Activated CD8-positive, alpha-beta memory T cell treated with anti-CD3 and anti-CD28 coated beads for 4 hours (primary cell): ENCODE measurements at places on chromosomes 3 and 15.

GRCh38 chr3:61903931-61904657 is 342.7 kb downstream of the PTPRG start:
- DNase-seq, result no peak

DNA sequence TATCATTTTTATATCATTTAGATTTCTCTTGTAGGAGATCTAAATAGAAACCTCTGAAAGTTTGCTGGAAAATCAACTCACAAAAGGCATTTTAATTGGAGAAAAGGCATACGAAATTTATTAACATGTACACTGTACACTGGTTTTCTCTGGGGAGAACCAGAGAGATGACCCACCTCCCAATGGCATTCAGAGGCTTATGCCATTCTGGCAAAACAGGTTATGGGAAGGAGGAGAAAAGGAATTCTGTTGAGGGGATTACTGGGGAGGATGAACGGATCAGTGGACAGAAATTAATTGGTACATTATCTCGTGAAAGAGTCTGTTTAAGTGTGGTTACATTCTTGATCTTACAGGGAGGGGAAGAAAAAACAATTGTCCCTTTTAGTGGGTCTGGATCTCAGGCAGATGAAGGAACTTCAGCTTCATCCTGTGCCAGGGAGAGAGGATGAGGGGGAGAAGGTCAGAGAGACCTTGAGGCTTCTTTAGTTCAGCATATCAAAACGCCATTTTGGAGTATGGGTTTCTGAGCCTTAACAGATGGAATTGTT is 16.5 kb downstream of the RAB11A start:
- DNase-seq, result no peak

GRCh38 chr3:23221136-23221535 is 18.0 kb downstream of the UBE2E2 start:
- no peak for DNase-seq

DNA sequence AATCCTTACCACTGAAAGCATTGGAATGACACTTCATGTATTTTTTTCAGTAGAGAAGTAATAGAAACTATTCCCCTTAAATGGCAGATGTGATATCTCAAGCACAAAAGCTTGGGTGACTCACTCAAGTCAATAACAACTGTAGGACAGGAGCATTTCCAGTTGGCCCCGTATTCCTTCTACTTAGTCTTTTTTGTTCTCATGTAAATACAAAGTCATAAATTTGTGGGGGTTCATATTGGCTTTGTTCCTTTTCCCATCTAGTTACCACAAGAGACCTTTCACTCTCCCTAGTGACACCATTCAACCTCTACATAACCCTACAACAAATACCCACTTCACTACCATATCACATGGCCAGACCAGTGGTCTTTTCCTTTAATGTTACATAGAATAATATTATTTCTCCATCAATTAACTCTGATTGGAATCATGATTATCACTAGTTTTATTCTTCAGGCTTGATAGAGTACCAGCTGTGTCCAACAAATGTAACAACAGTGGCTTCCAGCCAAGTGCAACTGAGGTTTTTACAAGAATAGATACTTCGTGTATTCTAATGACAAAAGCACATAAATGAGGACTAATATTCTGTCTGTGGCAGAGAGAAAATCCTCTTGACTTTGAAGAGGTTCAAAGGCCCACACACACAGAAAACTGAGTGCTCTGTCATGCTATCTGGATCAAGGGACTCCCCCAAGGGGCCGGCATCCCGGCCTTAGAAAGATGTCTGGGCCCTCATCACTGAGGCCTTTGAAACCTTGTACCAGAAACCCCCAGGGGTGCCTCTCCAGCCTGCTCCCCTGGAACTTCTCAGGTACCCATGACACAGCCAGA is 94.0 kb upstream of the THBS1 start:
- no peak for DNase-seq

DNA sequence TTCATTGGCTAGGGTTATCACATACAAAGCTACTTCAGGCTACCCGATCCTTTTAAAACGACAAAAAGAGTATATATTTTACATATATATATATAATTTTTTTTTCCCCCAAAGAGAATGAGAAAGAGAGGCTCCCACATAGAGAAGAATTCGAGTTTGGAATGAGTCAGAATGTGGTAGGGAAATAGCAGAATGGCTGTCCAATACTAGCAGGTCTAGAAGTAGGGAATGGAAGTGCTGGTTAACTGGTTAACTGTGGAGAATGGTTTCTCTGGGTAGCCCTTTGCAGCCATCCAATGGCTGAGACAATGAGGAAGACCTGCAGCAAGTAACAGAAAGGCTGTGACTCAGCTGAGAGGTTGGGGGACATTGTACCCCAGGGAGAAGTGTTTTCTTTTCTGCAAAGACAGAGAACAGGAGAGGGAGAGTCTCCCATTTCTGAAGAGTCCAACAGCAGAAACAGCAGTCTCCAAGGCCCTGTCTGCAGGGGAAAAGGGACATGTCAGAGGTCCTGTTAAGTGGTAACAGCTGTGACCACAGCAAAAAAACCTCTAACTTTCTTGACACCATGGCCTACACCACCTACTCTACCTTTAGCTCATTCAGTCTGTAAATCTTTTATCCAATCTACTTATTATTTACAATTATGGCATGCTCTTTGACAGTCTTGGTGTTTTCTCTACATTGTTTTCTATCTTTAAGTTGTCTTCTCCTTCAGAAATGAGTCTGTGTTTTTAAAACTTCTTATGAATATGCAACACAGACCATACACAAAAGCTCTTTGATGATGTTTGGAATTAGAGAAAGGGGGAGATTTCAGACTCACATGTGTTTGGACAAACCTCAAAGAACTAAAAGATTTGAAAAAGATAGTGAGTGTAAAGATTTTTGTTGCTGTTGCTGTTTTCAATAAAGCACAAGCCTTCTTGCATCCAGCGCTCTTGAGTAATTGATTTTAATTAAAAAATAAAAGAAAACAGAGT is 116.1 kb upstream of the SLC7A14 start:
- no peak for DNase-seq

GRCh38 chr3:26118165-26118564 is 328.3 kb downstream of the OXSM start:
- no peak for DNase-seq

- DNase-seq, result no peak
Measured at GRCh38 chr3:113057117-113057516, 66.3 kb downstream of the GTPBP8 start.

GRCh38 chr3:47404955-47405790 is 24.4 kb downstream of the PTPN23 start:
- no peak for DNase-seq

DNA sequence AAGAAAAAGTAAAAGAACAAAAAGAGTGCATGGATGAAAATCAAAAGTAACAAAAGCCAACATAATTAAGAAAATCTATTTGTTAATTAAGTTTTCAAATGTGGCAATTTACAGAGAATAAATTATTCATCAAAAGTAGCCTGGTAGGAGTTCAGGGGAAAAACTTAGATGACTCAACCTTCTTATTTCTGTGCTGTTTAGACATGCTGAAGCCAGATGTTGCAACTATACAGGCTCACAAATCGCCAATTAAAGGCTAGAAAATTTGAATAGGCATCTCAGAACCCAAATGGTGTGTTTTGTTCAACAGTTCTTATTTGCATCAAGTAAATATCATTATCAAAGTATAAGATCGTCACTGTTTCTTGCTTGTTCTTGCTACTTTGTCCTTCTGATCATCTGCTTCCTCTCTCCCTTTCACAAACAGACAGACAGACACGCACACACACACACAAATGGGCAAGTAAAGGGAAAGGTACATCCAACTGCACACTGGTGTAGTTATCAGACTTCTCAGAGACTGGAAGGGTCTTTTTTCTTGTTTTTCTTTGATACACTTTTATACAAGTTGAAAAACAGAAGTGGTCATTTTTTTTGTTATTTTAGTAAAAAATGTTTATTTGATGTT is 572.2 kb downstream of the MECOM start:
- DNase-seq, result no peak

- DNase-seq, result no peak
Measured at GRCh38 chr3:108493862-108494261, 16.5 kb downstream of the MYH15 start.

DNA sequence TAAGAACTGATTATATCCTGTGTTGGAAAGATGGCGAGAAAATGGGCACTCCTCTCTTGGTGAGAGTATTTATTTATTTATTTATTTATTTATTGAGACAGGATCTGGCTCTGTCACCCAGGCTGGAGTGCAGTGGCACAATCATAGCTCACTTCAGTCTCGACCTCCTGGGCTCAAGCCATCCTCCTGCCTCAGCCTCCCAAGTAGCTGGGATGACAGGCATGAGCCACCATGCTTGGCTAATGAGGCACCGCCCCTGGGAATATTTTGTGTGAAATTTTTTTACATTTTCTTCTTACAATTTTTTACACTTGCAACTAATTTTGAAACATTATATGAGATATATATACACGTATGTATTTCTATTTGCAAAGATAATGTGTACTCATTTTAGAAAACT is 150.5 kb upstream of the PRR20G start:
- no peak for DNase-seq

DNA sequence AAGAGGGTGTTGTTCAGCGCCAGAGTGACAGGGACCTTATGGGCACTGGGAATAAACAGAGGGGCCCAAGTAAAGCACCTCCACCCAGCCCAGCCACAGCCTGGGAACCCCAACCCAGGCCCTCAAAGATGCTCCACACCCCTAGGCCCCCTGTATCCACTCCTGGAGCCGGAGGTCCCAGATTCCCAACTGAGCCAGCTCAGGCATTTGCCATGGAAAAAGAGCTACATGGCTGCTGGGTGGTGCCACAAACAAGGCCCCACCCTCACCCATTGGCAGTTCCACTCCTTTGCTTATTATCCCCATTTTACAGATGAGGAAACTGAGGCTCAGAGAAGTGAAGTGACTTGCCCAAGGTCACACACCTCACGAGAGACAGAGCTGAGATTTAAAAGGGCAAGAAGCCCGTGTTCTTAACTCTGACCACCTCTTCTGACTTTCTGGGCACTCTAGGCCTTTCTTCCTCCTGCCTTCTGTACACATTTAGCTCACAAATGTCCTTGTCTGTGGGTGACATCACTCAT is 16.9 kb downstream of the ANPEP start:
- DNase-seq, result no peak

- DNase-seq, result no peak
Measured at GRCh38 chr3:29333576-29333975, 52.7 kb downstream of the RBMS3 start.

DNA sequence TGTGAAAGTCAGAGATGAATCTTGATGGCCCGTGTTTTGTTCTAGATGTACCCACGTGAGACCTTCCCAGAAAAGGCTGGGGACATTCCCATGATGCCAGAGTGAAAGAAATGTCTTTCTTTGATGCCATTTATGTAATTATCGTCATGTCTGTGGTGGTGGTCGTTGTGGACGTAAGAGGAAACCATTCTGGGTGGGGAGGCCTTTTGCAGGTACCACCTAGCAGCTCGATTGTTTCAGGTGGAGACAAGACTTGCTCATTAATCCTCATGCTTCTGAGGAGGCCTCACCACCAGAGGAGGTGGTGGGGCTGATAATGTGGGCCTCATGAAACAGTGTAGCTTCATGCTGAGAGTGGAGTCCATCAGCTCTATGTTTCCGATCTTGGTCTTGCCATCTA is 58.1 kb upstream of the USP3 start:
- DNase-seq, result no peak

GRCh38 chr3:62168356-62168755 is 205.0 kb downstream of the FEZF2 start:
- DNase-seq, result no peak

- no peak for DNase-seq
Measured at GRCh38 chr15:48792408-48792807, 18.5 kb downstream of the CEP152 start.

GRCh38 chr15:74370471-74370870 is 3.0 kb upstream of the CYP11A1 start:
- DNase-seq, result no peak

DNA sequence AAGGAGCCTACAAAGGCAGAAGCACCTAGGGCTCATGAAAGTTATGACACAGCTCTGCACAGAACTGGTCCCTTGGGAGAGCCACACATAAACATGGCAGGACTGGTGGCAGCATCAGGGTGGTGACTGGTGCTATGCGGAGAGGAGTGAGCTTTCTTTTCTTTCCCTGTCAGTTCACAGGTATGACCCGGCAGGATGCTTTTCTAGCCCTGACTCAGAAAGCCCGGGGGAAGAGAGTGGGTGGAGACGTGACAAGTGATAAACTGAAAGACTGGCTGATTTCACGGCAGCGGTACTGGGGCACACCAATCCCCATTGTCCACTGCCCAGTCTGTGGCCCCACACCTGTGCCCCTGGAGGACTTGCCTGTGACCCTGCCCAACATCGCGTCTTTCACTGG is 103.0 kb downstream of the LARS2 start:
- DNase-seq, result no peak

GRCh38 chr3:178671377-178671776 is 135.1 kb downstream of the KCNMB2 start:
- no peak for DNase-seq

- DNase-seq, result no peak
Measured at GRCh38 chr15:88695691-88696251, 57.0 kb downstream of the ISG20 start.

DNA sequence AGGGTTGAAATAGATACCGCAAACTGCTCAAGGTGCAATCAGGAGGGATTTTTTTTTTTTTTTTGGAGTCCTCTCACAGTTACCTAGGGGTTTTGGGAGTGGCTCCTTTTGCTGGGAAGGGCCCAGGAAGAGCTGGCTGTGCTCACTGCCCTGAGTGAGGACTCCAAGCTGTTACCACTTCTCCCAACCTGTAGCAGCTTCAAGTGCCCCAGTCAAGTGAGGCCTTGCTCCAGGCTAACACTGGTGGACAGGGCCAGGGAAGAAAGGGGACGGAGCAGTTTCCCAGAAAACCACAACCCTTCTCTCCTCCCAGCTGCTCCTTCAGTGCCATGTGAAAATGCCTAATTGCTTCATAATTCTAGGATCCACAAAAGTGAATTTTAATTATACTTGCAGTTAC is 274.3 kb downstream of the SUCLG2 start:
- DNase-seq, result no peak

DNA sequence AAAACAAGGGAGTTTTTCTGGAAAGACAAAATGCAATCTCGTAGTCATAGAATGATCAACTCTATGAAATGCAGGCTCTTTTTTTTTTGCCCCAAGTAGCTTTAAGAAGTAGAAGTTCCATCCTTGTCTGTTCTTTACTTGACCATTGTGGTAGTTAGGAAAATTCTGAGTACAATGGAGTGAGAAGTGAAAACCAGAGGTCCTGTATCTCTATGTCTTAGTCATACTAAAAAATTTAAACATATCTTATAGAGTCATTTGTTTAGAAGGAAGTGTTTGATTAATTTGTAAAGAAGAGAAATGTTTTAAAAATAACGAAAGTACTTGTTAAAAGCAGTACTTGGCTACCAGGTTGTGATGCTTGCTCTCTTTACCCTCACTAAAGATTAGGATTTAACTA is 52.4 kb downstream of the PRKCI start:
- DNase-seq, result no peak

GRCh38 chr15:65578904-65579728 is 31.8 kb downstream of the INTS14 start:
- DNase-seq, result no peak

DNA sequence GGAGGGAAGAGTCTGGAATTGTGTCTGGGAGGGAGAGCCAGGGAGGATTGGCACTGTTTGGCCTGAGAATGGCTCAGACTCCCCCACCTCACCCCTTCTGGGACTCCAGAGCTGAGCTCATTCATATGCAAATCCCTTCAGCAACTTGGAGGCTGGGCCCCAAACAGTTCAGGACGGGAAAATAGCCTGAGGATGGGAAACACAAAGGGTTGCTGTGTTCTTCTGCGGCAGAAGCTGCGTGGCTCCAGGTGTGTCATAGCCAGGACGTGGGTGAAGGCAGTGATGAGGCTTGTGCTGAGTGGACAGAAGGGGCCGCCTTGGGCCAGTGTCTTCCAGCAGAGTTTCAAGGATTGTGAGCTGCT is 16.6 kb downstream of the MASP1 start:
- DNase-seq, result no peak
